ENCODE measurements at places on chromosomes 7 and 10.

- no peak for DNase-seq
Observed at GRCh38 chr10:18290651-18291313, 150.6 kb downstream of the CACNB2 start.

GRCh38 chr10:130807096-130807495, 504.4 kb downstream of the TCERG1L start:
- DNase-seq, result no peak

- no peak for DNase-seq
Observed at GRCh38 chr10:78997635-78998618, 70.8 kb upstream of the ZMIZ1 start.

- DNase-seq, result no peak
Observed at GRCh38 chr7:44293561-44294324, 31.7 kb downstream of the CAMK2B start.

DNA sequence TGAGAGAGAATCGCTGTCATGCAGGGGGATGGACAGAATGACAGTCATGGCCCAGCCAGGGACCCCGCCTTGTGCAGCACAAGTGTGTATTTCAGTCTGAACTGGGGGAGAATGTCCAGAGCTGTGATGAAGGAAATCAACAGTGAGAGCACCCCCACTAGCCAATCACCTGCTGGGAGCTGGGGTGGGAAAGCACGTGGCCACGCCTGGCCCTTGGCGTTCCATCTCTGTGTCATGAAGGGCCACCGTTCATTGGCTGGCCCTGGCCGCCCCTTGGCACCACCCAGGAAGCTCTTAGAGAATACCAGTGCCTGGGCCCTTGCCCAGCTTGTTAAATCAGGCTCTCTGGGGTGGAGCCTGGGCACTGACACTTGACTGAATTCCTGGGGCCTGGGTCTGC, 22.8 kb downstream of the GRID1 start:
- DNase-seq, result no peak

DNA sequence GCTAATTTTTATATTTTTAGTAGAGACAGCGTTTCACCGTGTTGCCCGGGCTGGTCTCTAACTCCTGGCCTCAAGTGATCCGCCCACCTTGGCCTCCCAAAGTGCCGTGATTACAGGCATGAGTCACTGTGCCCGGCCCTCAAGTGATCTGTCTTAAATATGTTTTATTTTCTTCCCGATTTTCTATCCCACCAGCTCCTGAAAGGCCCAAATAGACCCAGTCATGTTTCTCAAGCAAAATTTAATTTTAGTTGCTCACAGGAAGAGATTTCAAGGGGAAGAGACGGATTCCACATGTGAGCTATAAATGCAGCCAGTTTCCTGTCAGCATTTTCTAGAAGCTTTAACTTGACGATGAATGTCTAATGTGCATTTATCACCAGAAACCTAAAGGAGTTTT, 12.0 kb downstream of the DENND10 start:
- no peak for DNase-seq

DNA sequence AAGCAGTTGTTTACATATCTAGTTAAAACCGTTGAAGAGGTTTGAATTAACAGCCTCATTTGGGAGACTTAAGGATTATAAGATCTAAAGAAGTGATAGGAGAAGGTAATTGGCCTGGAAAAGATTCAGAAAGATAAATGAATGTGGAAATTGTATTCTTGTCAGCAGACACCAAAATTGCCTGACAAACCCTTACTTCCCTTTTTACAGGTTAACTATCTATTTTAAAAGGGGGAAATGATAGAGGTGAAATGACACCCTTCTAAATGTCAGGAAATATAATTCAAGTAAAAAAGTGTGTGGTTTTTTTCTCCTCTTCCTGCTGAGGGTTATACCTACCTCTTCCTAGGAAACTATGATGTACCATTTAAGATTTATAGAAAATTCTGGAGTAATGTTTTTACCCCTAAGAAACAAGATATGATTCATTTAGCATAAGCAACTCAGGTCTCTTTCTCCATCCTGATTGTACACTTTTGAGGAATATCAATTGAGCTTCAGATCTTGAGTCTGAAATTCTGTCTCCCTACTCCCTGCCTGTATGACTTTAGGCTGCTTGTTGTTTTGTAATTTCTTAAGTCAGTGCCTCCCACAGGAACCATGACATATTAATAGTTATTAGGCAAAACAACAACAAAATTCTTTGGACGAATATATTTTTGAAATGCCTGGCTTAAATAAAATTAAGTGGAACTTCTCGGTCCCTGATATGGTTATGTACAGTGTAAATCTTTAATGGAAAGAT, 250.4 kb downstream of the RNLS start:
- DNase-seq, result no peak

DNA sequence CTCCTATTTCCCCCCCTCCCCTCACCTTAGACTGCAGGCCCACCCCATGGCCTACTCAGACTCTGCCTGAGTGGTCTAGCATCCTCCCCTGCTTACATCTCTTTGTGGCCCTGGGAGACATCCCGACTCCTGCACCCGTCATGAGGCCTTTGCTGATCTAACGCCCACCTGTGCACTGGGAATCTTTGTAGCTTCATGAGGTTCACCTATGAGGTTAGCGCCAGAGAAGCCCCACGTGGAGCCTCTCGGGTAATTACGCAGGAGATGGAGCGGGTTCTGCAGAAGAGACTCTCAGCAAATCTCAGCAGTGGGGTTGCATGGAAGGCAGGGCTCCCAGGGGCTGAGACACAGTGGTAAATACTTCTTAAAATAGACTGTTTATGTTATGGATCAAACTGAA, 43.5 kb upstream of the HSPA12A start:
- no peak for DNase-seq

DNA sequence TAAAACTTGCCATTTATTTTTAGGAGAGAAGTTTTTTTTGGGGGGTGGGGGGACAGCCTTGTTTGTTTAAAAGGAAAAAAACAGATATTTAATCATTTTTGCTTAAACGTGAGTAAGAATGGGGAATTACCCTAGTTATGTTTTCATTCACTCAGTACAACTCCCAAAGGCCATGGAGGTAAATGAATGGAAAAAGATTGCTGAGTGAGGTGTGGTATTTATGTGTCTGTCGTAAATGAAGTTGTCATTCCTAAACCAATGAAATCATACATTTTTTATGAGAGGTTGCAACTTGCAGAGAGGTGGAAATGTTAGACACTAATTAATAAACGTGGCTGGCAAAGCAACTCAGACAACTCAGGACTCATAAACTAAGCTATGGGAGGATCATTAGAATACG, 218.1 kb downstream of the CELF2 start:
- no peak for DNase-seq

DNA sequence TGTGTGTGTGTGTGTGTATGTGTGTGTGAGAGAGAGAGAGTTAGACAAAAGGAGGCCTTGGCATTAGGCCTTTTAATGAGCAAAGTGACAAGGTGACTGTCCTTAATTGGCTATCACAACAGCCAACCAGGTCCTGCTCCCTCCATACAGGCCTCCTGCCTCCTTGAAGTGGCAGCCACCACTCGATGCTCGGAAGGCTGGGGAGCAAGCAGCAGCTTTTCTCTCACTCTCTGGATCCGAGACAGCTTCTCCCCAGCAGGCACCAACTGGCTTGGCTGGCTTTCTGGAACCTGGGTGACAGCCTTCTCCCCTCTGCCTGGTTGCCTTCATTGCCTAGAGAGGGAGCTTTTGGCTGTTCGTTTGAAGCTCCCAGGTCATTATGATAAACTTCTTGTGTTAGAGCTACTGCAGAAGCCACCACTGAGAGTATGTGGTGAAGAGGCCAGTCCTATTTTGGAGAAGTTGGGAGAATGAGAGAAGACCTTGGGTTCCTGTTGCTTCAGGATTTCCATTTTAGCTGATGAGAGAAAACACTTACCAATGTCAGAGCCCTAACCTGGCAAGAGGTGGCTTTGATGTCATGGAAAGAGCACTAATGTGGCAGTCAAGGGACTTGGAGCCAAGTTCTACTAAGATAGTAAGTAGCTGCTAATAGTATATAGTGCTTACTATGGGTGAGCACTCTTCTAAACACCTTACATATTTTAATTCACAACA, 37.6 kb downstream of the RPS24 start:
- DNase-seq, result no peak

GRCh38 chr7:33698041-33698440, 207.3 kb upstream of the BMPER start:
- DNase-seq, result no peak

DNA sequence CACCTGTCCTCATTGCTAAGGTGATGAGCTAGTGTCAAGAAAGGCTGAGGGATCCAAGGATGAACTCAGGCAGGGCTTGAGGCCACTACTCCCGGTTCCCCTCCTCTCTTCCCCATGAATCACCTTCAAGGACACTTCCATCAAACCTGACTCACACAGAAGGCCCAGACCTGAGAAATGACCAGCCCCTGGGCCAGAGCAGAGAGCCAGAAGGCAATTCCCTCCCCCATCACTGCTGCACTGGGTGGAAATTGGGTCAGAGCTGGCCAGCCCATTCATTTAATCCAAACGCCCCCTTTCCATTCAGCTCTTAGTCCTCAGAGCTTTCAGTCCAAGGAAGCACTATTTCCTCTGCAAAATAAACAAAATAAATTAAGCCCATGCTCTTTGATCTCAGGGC, 182.0 kb downstream of the KCNMA1 start:
- no peak for DNase-seq

DNA sequence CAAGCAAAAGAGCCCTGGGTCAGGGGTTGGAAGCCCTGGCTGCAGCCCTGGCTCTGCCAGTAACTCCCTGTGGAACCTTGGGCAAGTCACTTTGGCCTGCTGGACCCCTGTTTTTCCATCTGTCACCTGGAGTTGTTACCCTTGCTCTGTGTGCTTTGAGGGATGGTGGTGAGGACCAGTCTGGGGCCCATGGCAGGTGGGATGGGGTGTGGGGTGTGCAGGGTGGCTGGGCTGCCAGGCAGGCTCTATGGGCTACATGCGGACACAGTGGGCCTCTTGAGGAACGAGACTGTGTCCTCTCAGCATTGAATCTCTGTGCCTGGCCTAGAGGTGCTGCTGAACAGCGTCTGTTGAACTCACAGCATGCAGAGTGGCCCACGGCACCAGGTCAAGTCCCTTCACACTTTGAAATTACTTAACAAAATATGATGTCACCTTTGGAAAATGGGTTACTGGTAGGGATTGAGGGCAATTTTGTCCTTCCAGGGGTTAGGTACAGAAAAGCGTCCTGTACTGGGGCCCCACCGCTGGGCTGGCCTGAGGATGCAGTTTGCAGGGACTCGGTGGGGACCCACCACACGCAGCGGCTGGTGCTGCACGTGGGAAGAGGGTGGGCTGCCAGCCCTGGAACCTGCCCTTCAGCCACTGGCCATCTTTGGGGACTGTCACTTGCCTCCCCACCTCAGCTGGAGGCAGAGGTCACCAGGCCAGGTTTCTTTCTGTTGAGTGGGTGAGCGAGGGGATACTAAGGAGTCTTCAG, 45.3 kb downstream of the PRF1 start:
- DNase-seq, result no peak

DNA sequence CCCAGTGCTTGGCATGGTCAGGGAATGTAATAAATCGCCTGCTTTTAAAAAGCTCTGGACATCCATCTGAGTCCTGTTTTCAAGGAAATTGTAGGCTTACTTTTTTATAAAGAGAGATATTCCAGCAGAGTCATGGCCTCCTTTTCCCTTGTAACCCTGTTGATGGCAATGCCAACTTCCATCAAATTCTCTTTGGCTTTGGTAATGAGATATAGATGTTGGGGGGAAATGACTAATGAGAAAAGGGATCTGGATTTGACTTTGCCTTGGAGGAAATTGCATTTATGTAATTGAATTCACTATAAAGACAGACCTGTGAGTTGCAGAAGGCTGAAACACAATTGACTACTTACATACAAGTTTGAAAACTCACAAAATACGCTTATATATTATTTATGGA, 347.5 kb downstream of the GPR158 start:
- DNase-seq, result no peak

- DNase-seq, result no peak
Observed at GRCh38 chr10:58362027-58362789, 23.0 kb upstream of the TFAM start.

DNA sequence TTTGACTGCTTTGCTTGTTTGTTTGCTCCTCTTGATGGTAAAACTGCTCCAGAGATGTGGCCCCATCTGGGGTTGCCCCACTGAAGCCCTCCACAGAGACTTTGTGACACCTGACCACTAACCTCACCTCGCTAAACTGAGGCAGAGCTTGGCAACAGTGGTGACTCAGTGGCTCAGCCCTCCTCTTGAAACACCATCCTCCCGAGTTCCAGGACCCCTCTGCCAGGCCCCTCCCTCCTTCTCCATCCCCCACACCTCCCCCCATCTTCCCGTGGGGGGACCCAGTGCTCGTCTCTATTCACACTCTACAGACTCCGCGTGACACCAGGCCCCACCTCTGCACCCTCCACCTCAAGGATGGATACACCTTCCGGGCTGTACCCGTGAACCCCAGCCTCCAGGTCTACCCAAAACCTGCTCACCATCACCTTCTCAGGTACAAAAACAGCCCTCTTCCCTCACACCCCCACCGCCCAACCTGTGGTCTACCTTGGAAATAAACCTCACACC, 19.0 kb upstream of the RET start:
- DNase-seq, result no peak

GRCh38 chr7:977326-978048, 2.1 kb upstream of the COX19 start:
- no peak for DNase-seq

GRCh38 chr7:11290863-11291262, 317.2 kb downstream of the PHF14 start:
- DNase-seq, result no peak

DNA sequence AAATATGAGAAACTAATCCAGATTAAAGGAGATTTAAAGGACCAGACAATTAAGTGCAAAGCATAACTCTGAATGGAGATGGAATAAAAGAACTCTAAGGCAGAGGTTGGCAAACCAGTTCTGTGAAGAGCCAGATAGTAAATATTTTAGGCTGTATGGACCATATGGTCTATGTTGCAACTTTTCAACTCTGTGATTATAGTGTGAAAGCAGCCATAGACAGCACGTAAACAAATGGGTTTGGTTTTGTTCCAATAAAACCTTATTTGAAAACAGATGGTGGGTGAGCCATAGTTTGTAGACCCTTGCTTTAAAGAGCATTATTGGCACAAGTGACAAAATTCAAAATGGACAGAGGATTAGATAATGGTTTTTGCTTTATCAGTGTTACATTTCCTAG, 884.1 kb downstream of the CCSER2 start:
- no peak for DNase-seq
